ENCODE measurements at places on chromosomes 6 and 20.

DNA sequence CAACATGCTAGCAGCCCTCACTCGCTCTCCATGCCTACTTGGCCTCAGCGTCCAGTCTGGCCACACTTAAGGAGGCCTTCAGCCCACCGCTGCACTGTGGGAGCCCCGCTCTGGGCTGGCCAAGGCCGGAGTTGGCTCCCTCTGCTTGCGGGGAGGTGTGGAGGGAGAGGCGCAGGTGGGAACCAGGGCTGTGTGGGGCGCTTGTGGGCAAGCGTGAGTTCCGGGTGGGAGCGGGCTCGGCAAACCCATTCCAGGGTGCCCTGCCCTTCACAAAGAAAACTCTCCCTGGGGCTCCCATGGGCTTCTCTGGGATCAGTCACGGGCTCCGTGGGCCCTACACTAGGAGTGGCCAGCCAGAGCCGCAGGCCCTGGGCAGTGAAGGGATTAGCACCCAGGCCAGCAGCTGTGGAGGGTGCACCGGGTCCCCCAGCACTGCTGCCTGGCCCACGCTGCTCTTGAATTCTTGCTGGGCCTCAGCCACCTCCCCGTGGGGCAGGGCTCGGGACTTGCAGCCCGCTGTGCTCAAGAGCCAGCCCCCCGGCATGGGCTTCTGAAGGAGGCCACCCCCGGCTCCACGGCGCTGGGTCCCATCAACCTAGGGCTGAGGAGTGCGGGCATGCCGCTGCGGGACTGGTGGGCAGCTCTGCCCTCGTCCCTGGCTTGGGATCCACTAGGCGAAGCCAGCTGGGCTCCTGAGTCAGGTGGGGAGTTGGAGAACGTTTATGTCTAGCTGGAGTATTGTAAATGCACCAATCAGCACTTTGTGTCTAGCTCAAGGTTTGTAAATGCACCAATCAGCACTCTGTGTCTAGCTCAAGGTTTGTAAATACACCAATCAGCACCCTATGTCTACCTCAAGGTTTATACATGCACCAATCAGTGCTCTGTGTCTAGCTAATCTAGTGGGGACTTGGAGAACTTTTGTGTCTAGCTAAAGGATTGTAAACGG is 273.6 kb upstream of the SULF2 start:
- no peak for DNase-seq

GRCh38 chr6:71012866-71013469 is 56.1 kb upstream of the B3GAT2 start:
- DNase-seq, result no peak

DNA sequence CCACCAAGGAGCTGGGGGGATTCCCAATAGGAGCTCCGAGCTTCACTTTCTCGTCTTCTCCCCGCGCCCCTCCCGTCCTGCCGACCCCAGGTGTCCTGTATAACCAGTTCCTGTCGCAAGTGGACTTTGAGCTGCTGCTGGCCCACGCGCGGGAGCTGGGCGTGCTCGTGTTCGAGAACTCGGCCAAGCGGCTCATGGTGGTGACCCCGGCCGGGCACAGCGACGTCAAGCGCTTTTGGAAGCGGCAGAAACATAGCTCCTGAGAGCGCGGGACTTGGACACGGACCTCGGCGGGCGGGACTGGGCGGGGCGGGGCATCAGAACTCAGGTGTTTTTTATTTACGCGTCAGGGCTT is 340 bp upstream of the VARS2 start:
- DNase-seq, result peak; percentile 69

GRCh38 chr6:148081076-148081475 is 261.6 kb upstream of the SASH1 start:
- DNase-seq, result no peak

GRCh38 chr6:99130897-99131873 is 183.4 kb upstream of the FBXL4 start:
- no peak for DNase-seq

GRCh38 chr6:53496797-53497375 is 48.0 kb downstream of the GCLC start:
- no peak for DNase-seq

DNA sequence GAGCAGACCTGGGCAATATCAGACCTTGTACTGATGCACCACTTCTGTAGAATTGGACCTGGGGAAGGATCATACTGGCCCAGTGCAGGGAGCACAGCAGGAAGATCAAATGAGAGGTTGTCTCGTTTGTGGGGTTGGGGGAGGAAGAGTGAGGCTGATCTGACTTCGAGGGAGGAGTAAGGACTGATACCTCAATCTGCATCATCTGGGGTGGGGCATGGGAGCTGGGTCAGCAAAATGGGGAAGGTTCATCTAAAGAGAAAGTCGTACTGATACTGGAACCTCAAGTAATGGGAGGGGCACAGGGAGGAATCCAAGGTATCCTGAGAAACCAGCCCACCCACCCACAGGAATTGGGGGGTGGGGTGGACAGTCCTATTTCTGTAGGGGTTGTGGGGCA is 3.7 kb downstream of the RNF39 start:
- DNase-seq, result no peak

- no peak for DNase-seq
Observed at GRCh38 chr6:158557927-158558326, 2.0 kb upstream of the TMEM181 start.

- no peak for DNase-seq
Observed at GRCh38 chr6:18748314-18748713, 361.2 kb downstream of the RNF144B start.

GRCh38 chr6:14455876-14456648 is 338.5 kb downstream of the CD83 start:
- DNase-seq, result no peak

DNA sequence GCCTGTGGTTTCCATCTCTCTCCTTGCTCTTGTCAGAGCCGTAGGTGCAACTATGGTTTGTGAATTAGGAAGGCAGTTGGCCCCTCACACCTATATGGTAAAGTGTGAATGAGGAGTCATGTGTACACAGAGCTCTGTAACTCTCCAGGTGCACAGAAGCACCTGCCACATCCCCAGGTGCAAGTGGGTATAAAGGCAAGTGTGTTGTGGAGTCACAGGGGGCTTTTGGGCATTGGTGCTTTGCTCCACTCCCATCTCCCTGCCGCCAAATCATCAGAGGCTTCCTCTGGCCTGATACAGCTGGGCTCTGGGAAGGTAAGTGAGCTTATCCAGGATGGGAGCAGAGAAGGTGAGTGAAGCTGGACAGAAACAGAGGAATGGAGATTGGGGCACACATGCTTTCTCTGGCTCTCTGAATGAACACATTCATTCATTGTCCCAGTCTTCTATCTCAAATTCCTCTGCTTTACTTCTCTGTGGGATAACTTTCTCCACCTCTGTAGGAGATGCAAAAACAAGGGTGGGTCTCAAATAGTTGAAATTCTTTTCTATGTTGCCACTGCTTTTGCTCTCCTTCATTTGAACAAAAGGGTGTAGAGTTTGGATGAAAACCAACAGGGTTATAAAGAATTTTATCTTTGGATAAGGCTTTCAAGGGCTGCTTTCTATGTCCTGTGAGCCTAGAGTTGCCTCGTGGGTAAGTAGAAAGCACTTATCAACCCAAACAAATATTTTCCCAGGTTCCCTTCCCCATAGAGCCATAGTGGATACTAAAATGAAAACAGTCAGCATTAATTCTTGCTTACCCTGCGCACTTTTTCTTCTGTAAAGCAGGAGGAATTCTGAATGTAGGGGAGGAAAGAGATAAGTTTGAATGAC is 45.0 kb upstream of the RIPOR2 start:
- DNase-seq, result no peak

DNA sequence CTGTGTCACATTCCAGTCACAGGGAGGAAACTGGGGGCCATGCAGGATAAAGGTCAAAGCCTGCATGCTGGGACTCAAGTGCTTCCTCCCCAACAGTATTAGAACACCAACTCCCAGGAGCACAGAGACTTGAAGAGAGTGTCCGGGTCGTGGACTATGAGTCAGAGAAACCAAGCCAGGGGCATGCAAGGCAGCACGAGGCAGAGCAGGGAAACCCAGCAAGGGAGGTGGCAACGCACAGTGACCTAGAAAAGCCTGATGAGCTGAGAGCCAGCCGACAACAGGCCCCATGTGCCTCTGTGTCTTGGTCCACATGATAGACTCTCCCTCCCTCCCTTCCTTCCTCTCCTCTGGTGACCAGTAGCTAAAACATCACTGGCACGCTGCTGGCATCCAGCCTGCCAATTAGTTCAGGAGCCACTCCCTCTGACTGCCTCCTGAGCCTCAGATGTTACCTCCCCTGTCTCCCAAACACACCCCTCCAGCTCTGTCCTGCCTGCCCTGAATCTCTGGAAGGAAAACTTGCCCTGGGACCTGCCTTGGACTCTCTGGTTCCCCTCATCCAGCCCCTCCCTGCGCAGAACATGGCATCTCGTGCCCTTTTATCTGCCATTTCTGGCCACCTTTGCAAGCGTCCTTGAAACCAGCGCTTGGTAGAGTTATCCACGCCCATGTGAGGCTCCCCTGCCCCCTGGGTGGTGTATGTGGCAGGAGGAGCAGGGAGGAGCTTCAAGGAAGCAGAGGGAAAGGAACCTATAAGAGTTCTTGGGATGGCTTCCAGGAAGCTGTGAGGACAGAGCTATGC is 16.2 kb upstream of the RNF39 start:
- DNase-seq, result no peak

GRCh38 chr6:169918239-169918953 is 167.0 kb downstream of the ERMARD start:
- DNase-seq, result no peak

- no peak for DNase-seq
Observed at GRCh38 chr6:158847012-158847529, 27.9 kb upstream of the EZR start.

DNA sequence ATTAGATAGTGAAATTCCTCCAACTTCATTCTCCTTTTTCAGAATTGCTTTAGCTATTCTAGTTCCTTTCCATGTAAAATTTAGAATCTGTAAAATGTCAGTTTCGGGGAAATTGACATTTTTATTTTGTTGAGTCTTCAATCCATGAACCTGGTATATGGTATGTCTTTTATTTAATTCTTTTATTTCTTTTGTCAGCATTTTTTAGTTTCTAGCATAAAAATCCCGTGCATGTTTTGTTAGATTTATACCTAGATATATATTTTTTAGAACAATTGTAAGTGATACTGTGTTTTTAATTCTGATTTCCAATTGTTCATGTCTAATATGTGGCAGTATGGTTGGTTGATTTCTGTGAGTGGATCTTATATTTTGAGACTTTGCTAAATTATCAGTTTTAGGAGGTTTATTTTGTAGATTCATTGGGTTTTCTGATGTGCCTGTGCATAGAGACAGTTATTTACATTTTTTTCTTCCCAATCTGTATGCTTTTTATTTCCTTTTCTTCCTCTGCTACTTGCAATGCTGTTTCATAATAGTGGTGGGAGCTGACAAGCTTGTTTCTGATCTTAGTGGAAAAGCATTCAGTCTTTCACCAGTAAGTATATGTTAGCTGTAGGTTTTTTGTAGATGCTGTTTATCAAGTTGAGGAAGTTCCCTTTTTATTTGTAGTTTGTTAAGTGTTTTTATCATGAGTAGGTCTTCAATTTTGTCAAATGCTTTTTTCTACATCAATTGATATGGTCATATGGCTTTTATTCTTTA is 13.7 kb downstream of the TAB2 start:
- DNase-seq, result no peak

- DNase-seq, result no peak
Observed at GRCh38 chr6:126718600-126719327, 378.8 kb downstream of the CENPW start.

DNA sequence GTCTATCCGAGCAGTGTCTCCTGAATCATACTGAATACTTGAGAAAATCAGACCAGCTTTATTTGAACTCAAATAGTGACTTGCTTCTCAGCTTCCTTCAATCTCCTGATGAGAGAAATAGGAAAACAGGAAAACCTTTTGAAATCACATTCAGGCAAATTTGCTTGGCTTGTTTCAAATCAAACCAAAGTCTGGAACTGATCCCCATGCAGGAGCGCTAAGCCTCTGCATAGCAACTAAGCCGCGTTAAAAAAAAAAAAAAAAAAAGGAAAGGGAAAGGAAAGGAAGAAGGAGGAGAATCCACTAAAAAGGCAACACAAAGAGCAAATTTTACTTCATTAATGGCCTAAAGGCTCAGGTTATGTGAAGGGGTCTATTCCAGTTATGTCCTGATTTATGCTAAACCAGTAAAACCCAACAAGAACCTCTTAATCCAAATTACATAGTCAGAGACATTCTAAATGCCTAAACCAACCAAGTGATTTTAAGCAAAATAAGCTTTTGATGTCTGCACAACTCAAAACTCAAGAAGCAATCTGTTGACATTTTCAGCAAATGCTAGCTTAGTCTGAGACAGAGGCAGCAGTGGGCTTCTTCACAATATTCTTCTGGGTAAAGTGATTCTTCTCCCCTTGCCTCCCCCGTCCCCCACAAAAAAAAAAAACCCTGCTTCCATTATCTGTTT is 112.5 kb downstream of the SOBP start:
- DNase-seq, result no peak

DNA sequence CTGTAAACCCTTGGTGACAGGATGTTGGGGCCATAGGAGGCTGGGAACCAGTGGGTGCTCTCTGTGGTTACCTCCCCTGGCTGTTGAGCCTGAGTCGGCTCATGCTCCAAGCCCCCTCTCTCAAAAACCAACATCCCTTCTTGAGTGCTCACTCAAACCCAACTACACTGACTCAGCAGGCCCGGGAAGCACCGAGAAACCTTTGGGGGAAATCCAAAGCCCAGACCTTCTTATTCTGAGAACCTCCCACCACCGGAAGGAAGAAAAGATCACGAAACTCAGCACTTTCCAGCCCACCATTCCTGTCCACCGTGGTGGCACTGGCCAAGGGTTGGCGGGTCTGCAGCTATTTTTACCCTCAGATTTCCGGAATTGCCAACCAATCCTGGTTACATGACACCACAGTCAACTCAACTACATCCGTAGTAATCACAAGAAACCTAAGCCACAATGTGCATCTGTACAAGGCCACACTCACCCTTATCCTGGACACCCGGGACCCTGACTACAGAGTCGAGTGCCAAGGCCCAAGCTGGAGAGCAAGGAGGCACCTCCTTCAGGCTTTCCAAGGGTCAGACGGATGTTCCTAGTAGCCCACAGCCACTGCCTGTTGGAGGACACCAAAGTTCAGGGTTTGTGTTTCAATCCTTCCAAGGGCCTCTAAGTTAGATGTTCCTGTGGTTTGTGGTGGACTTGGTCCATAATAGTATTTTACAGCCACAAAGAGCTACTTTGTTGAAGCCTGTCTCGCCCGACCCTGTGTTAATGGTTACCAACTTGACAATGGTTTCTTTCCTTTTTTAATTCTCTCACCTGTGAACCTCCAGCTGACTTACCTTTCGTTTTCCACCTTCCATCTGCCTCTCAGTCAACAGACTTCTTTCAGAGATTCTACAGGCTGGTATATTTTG is 317.0 kb downstream of the CDC5L start:
- no peak for DNase-seq

- DNase-seq, result no peak
Observed at GRCh38 chr20:30963591-30963990, 293.9 kb upstream of the DEFB115 start.

GRCh38 chr6:20444786-20445271 is 43.1 kb downstream of the E2F3 start:
- no peak for DNase-seq

DNA sequence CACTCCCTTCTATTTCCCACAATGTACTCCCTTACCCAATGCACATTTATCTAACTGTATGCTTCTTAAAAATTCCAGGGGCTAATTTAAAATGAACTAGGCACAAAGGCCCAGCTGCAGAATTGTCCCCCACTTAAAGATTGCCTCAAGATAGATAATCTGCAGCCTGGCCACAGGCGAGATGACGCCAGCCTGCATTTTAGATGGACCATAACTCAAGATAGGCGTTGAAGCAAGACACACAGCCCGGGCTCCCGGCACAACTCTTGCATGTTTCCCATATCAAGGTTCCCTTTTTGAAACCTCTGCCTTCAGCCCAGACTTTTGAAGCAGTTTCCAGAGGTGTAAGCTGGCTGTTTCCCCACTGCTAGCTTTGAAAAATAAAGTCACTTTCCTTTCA is 3.2 kb upstream of the REPS1 start:
- no peak for DNase-seq

- no peak for DNase-seq
Observed at GRCh38 chr6:107977283-107977682, 19.3 kb upstream of the SEC63 start.
